ENCODE measurements at places on chromosomes 12 and 14. TPM values are rescaled to one million over a fixed set of nuclear protein-coding genes. Genes with fewer than 3 reads are reported as not detected.

DNA sequence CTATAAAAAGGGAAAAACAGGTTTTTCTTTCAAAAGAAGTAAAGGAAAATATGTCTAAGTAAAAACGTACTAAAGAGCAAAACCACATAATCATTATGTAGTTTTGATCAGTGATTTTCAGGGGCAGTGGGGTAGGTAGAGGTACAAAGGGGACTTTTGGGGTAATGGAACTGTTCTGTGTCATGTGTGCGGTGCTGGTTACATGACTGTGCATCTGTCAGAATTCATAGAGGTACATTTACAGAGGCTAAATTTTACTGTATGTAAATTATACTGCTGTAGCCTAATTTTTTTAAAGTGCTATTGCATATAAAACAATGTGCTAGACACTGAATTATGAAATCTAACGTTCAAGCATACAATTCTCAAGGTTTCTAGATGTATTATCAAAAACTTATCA, 2.0 kb downstream of the ESR2 start:
- H3K27ac ChIP-seq: no peak overlapping the region
- H3K36me3 ChIP-seq: no peaks in the 10 kb centered on the region
- DNase-seq: no peak
- no peak overlapping the region for H3K4me3 ChIP-seq

GRCh38 chr14:81062816-81063215, 107.4 kb downstream of the TSHR start:
- H3K4me3 ChIP-seq: no peak overlapping the region
- no peak for DNase-seq
- no peaks in the 10 kb centered on the region for H3K36me3 ChIP-seq
- H3K27me3 ChIP-seq: no peaks in the 10 kb centered on the region
- H3K27ac ChIP-seq: no peak overlapping the region
- H3K4me1 ChIP-seq: no peaks in the 10 kb centered on the region

DNA sequence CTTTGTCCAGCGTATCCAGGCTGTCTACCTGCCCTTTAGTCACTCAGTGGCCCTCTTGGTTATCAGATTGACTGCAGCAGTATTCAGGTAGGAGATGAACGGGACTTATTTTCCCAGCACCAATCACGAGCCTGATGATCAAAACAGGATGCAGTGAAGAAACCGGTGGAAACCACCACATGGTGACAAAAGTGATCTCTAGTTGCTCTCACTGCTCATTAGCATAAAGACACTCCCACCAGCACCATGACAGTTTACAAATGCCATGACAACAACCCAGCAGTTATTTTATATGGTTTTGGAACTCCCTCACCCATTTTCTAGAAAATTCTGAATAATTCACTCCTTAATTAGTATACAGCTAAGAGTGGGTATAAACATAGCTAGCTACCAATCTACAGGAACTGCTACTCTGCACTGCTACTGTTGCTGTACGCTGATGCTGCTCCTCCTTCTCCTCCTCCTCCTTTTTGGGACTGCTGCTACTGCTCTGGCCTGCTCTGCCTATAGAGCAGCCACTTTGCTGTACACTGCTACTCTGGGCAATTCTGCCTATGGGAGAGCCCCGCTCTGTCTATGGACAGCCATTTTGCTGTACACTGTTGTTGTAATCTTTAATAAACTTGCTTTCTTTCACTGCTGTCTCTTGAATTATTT, 142.5 kb upstream of the SSTR1 start:
- H3K4me3 ChIP-seq: peak overlapping the region; percentile 76
- peaks cover 30% of the 10 kb centered on the region for H3K4me1 ChIP-seq
- peak; percentile 78 for DNase-seq

DNA sequence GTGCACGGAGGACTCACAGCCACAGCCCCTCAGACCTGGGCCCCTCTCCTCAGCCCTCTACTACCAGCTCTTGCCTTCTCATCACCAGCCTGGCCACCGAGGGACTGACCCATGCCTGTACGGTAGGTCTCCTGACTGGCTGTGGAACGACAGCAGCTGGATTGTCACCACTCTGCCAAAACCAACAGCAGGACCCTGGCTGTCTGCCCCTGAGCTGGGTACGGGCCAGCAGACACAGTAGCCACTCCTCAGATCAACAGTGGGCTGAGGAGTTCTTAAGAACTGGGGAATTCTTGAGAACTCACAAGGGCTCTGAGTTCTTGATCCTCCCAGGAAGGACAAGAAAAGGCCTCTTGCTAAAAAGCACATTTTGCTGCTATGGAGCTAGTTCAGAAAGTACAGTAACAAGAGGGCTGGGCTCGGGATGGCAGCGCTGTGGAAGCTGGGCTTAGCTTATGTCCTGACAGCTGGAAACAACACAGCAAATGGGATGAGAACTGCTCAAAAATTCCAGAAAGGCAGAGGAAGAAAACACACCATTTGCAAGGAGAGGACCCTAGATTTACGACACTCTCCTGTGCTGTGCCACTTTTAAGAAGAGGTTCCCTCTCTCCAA, 176.4 kb downstream of the ANO2 start:
- H3K4me1 ChIP-seq: no peaks in the 10 kb centered on the region
- no peak overlapping the region for H3K4me3 ChIP-seq
- no peaks in the 10 kb centered on the region for H3K36me3 ChIP-seq
- H3K27ac ChIP-seq: no peak overlapping the region

- H3K4me3 ChIP-seq: no peak overlapping the region
- DNase-seq: no peak
- H3K4me1 ChIP-seq: peaks cover 4% of the 10 kb centered on the region
- H3K27me3 ChIP-seq: peaks cover 8% of the 10 kb centered on the region
Measured at GRCh38 chr12:132513070-132513398, 23.1 kb downstream of the FBRSL1 start.

DNA sequence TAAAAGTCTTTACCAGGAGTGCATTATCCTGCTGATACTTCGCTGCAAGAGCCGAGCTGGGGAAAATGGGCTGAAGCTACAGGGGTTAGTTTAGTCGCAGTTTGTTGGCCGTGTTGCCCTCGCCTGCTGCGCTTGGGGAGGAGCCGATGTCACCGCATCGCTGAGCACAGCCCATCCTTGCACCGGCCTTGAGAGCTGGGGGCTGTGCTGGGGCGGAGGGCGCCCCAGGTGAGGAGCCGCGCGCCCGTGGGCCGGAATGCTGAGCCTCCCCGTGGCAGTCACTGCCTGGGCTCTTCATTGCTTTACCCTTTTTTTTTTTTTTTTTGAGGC, 50.0 kb downstream of the ADGRD1 start:
- no peak for DNase-seq
- H3K27ac ChIP-seq: no peak overlapping the region
- H3K4me1 ChIP-seq: no peaks in the 10 kb centered on the region
- H3K36me3 ChIP-seq: no peaks in the 10 kb centered on the region

DNA sequence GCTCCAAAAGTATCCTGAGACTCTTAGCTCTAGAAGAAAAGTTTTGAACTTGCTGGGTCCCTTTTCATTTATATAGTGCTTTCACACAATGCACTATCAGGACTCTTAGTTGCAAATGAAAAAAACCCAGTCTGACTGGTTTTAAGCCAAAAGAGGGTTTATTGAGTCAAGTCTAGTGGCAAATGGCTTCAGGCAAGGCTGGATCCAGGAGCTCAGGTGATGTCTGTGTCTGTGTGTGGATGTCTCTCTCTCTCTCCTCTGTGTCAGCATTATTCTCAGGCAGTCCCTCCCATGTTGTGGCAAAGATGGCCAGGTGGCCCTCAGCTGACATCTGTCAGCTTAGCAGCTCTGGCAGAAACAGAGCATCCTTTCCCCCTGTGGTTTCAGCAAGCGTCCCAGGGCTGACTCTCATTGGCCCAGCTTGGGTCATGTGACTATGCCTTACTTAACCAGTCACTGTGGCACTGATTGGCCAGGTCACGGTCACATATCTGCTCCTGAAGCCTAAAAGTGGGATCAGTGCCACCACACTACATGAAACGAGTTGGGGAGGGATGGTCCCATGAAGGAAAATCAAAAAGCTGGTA, 6.2 kb downstream of the TMEM120B start:
- H3K4me3 ChIP-seq: no peak overlapping the region
- DNase-seq: no peak
- peaks cover 2% of the 10 kb centered on the region for H3K4me1 ChIP-seq
- peaks cover 6% of the 10 kb centered on the region for H3K36me3 ChIP-seq
- no peaks in the 10 kb centered on the region for H3K27me3 ChIP-seq
- no peak overlapping the region for H3K27ac ChIP-seq

GRCh38 chr14:62957562-62957961, 87.7 kb downstream of the KCNH5 start:
- H3K4me3 ChIP-seq: no peak overlapping the region
- H3K27me3 ChIP-seq: no peaks in the 10 kb centered on the region
- no peaks in the 10 kb centered on the region for H3K4me1 ChIP-seq
- no peaks in the 10 kb centered on the region for H3K36me3 ChIP-seq
- no peak for DNase-seq
- H3K27ac ChIP-seq: no peak overlapping the region

DNA sequence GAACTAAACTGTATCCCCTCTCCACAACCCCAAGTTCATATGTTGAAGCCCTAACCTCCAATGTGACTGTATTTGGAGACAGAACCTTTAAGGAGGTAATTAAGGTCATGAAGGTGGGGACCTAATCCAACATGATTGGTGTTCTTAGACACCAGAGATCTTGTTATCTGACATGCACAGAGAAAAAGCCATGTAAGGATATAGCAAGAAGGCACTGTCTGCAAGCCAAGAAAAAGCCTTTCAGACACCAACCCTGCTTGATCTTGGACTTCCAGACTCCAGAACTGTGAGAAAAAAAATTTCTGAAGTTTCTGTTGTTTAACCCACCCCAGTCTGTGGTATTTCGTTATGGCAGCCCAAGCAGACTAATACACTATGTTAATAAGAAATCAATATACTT, 62.2 kb upstream of the CFL2 start:
- DNase-seq: no peak
- no peak overlapping the region for H3K4me3 ChIP-seq
- peaks cover 18% of the 10 kb centered on the region for H3K36me3 ChIP-seq
- H3K27ac ChIP-seq: peak overlapping the region; percentile 7

- no peaks in the 10 kb centered on the region for H3K36me3 ChIP-seq
- no peak overlapping the region for H3K4me3 ChIP-seq
- peaks cover 2% of the 10 kb centered on the region for H3K27me3 ChIP-seq
- peaks cover 5% of the 10 kb centered on the region for H3K4me1 ChIP-seq
- DNase-seq: no peak
Measured at GRCh38 chr14:34030864-34031263, 80.0 kb upstream of the EGLN3 start.

GRCh38 chr12:45509187-45509586, 220.3 kb upstream of the ARID2 start:
- H3K36me3 ChIP-seq: no peaks in the 10 kb centered on the region
- peak overlapping the region; percentile 68 for H3K4me3 ChIP-seq
- peak; percentile 17 for DNase-seq
- no peaks in the 10 kb centered on the region for H3K4me1 ChIP-seq
- peaks cover 2% of the 10 kb centered on the region for H3K27me3 ChIP-seq

DNA sequence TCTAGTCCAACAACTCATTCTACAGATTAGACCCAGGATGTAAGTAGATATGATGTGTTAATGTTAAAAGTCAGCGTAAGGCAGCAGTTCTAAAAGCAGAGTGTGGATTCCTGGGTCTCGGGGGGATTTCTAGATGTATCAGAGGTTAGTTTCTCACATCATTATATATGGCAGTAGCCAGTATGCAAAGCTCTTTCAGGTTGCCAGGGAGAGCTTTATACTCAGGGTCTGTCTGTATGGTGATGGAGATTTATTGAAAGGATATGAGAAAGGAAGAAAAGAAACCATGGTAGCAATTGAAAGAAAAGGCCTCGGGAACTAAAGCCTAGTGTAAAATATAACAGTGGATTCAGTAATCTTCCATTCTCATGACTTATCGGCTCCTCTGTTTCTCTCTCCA, 26.2 kb upstream of the PAWR start:
- H3K27me3 ChIP-seq: no peaks in the 10 kb centered on the region
- H3K27ac ChIP-seq: no peak overlapping the region
- DNase-seq: no peak
- no peak overlapping the region for H3K4me3 ChIP-seq
- no peaks in the 10 kb centered on the region for H3K4me1 ChIP-seq

DNA sequence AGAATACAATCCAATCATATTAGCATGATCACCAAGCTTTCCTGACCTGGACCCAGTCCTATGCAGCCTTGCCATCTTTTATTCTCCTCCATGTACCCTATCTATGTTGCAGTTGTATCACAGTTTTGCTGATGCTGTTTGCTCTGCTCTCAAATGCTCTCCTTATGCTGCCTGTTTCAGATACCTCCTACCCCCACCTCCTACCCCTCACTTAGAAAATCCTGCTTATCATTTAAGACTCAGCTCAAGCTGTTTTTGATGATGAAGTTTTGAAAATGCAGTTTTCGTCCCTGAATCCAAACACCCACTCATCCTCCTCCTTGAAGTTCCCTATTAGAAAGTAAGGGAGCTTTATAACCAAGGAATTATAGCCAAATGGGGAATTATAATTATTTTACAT, 457.4 kb upstream of the ATP2B1 start:
- no peak overlapping the region for H3K4me3 ChIP-seq
- H3K27ac ChIP-seq: no peak overlapping the region
- H3K36me3 ChIP-seq: no peaks in the 10 kb centered on the region
- no peaks in the 10 kb centered on the region for H3K4me1 ChIP-seq

DNA sequence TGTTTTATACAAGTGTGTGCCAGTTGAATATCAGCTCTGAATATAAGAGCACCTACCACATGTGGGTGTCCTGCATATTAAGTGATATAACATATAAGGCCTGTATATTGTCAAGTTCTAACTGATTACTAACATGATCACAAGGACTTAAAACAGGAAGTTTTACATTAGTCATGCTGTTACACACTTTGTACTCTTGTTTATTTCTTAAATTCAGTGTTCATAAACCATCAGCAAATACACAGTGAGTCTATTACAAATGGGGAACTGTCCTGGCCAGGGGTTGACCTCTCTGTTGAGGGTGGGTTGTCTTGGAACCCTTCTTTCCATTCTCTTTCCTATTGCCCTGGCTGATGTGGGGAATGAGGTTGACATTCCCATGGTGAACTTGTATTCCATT, 19.1 kb downstream of the HELB start:
- no peak overlapping the region for H3K4me3 ChIP-seq
- no peak for DNase-seq
- peaks cover 21% of the 10 kb centered on the region for H3K36me3 ChIP-seq
- H3K27me3 ChIP-seq: no peaks in the 10 kb centered on the region
- peak overlapping the region; percentile 34 for H3K27ac ChIP-seq

- peaks cover 10% of the 10 kb centered on the region for H3K27me3 ChIP-seq
- no peak overlapping the region for H3K27ac ChIP-seq
- peak overlapping the region; percentile 57 for H3K4me3 ChIP-seq
Measured at GRCh38 chr14:95320078-95320895, 579 bp upstream of the CLMN start.

- H3K4me1 ChIP-seq: peaks cover 4% of the 10 kb centered on the region
- no peak for DNase-seq
- no peak overlapping the region for H3K4me3 ChIP-seq
- peaks cover 1% of the 10 kb centered on the region for H3K27me3 ChIP-seq
- H3K27ac ChIP-seq: no peak overlapping the region
Measured at GRCh38 chr12:113238309-113238708, 17.0 kb downstream of the TPCN1 start.

KITLG gene
- polyA plus RNA-seq: not detected

COL2A1 gene
- not detected for polyA plus RNA-seq

C14orf180 gene
- not detected for polyA plus RNA-seq

TAS2R9 gene
- polyA plus RNA-seq: not detected

ACOT6 gene
- polyA plus RNA-seq: not detected

DGLUCY gene
- 31.8 TPM for polyA plus RNA-seq

MYO1H gene
- not detected for polyA plus RNA-seq

SLC2A13 gene
- polyA plus RNA-seq: 5.9 TPM

NOS1 gene
- polyA plus RNA-seq: not detected

USP44 gene
- 1.4 TPM for polyA plus RNA-seq
